ENCODE measurements at places on chromosomes 4 and X. TPM values are rescaled to one million over a fixed set of nuclear protein-coding genes. Genes with fewer than 3 reads are reported as not detected.

- no peak for DNase-seq
Observed at GRCh38 chr4:157315968-157316367, 95.4 kb downstream of the GRIA2 start.

- DNase-seq, result no peak
Observed at GRCh38 chr4:110617075-110617640, 5.7 kb downstream of the PITX2 start.

DNA sequence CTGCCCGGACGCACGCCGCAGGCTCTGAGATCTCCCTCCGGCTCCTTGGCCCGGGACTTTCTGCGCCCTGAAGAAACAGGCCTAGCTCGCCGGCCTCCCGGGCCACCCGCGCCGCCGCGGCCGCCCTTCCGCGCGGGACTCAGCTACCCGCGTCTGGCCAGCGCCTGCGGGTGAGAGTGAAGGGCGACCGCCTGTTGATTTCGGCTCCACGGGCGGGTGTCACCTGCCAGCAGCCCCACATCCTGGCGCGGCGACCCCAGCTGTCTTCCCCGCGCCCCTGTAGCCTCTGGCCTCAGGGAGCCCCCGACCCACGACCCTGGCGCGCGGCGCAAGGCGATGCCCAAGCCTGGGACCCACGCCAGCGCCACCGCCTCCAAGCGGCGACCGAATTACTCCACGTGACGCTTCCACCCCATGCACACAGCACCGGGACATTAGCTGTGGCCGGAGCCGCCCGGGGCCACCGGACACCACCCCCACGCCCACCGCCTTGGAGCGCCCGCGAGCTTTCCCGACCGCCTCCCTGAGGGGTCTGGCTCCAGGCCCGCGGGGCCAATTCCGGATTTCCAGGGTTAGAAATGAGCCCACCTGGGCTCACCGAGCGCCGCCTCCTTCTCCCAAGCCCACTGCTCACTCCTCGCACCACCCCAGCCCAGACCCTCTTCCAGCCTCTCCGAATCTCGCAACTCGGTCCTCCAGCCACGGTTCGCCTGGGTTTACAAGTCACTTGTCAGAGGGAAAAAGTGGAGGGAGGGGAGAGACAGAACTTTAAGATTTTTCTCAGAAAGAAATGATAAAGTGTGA lies 10.2 kb downstream of the ARX start:
- DNase-seq, result no peak

- DNase-seq, result no peak
Observed at GRCh38 chr4:125097729-125098128, 217.0 kb upstream of the FAT4 start.

The TMPRSS11F gene
- polyA plus RNA-seq, result 3.1 TPM

Data from keratinocyte (primary cell).